Stimulated activated CD4-positive, alpha-beta T cell treated with anti-CD3 and anti-CD28 coated beads, Interleukin-4, amount 100 ng/mL, for 4 hours (primary cell): ENCODE measurements at places on chromosomes 1 and 21.

GRCh38 chr21:35457097-35457804, 408.1 kb upstream of the RUNX1 start:
- no peak for DNase-seq

- no peak for DNase-seq
Observed at GRCh38 chr1:205920159-205920558, 23.1 kb downstream of the SLC26A9 start.

- no peak for DNase-seq
Observed at GRCh38 chr1:7339953-7340352, 431.1 kb upstream of the VAMP3 start.

DNA sequence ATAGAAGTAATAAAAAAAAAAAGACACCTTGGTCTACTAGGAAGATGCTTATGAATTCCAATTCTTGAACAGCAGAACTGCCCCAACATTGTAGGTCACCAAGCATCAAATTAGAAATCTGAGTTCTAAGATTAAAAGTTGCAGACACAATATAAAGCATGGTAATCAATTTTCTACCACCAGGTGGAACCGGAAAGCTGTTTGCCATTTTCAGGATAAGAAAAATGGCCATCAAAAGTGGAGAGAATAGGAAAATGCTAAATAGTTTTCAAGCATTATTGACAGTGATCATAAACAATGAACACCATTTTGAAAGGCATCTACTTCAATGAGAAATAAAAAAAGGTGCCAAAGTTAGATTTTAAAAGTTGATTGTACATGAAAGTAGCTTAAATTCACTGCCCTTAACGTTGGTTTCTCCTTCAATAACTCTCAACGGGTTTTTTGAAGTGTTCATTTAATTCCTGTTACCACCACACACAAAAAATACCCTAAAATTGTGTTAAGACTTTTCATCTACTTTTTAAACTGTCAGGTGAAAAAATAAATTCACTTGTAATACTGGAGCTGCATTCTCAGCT, 252.9 kb downstream of the KCNT2 start:
- no peak for DNase-seq

DNA sequence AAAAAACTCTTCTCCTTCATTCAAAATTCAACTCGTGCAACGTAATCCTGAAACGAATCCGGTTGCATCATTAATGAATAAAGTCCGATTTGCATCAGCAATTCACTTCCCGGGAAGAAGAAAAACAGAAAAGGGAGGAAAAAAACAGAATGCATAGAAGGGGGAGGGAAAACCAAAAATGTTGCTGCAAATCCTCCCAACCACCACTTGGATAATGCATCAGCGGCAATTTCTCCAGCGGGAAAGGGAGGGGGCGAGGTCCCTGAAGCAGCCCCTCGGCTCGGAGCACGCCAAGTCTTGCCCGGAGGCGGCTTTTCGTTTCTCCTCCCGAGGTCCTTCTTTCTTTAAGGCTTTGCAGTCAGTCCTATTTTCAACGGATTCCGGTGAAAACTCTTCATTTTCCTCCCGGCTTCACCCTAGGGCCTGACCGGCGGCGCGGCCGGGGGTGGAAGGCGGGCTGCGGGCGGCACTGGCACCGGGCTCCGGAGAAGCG, 723 bp downstream of the CDC42BPA start:
- no peak for DNase-seq

GRCh38 chr1:67879485-67879884, 46.2 kb upstream of the GNG12 start:
- no peak for DNase-seq

DNA sequence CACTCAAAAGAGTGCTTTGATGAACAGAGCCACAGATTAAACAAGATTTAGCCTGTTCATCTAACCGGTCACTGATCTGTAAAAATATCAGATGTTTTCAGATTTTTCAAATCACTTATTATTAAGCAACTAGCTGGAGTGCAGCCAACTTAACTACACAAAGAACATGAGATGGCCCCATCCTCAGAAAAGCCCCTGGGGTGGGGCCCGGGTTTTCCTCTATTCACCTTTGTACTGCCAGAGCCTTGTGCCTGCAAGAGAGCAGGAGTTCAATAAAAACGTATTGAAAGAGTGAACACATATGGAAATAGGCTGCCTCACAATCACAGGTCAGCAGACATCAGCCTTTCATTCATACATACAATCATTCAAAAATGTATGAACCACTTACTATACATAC, 516.1 kb downstream of the OMA1 start:
- DNase-seq: no peak

DNA sequence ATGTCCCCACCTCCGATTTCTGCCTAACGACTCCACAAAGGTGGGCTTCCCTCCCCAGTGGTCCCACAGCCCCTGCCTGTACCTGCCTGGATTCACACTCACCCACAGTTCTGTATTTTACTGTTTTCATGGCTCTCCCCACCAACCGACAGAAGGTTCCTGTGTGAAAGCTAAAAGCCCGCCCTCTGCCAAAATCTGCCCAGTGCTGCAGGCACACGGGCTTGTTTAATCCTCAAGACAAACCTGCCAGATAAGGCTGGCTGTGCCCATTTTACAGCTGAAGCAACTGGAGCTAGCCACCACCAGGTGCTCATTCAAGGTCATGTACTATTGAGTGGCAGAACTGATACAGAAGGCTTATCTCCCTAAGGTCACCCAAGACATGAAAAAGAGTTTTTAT, 114.5 kb downstream of the HIVEP3 start:
- no peak for DNase-seq

- DNase-seq: no peak
Observed at GRCh38 chr1:85058311-85058710, 10.0 kb upstream of the MCOLN3 start.

DNA sequence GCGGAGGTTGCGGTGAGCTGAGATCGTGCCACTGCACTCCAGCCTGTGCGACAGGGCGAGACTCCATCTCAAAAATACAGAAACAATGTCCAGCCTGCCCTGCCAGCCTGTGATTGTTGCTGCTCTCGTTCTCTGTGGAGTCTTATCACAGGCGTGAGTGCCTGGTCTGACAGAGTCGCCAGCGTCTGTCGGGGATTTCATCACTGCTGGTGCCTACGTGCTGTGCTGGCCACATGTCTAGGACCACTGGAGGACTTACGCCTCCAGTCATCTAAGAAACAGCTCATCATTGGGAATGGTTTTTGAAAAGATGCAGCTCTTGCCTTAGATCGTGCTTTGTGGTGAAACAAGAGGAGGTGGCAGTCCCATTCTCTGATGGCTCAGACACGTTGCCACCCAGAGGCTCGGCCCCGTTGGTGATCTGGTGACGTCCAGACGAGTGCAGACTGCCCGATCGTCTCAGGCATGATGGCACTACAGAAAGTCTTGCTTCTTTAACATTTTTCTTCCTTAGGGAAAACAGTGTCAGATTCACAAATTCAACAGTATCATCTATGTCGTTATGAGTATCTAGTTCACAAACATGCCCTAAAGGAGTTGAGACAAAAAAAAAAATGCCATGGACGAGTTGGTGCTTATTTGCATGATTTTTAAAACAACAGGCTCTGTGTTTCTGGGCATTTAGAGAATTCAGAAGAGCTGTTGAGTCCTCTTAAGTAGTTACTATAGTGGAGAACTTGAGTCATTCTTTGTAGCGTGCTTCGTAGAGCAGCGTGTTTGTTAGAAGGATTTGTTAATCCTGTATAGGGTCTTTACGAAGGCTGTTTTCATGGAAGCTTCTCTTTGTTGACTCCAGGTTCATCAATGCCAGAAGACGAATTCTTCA, 47.5 kb downstream of the CBS start:
- DNase-seq: no peak

GRCh38 chr1:174399211-174399610, 48.6 kb upstream of the GPR52 start:
- DNase-seq: no peak

- no peak for DNase-seq
Observed at GRCh38 chr1:111887385-111887784, 102.1 kb downstream of the KCND3 start.

DNA sequence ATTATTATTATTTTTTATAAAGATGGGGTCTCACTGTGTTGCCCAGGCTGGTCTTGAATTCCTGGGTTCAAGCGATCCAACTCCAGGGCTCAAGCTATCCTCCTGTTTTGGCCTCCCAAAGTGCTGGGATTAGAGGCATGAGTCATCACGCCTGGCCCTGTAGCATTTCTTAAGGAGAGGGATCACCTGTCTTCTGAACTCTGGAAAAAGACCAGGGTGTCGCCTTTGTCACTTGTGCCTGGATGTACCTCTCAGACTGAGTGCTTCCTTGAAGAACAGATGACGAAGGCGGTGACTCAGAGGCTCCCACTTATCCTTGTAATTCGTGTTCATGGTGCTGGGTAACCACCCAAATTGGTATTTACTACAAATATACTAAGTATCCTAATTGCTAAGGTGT, 2.4 kb upstream of the CGN start:
- no peak for DNase-seq

GRCh38 chr1:205907794-205908193, 35.5 kb downstream of the SLC26A9 start:
- DNase-seq: no peak

DNA sequence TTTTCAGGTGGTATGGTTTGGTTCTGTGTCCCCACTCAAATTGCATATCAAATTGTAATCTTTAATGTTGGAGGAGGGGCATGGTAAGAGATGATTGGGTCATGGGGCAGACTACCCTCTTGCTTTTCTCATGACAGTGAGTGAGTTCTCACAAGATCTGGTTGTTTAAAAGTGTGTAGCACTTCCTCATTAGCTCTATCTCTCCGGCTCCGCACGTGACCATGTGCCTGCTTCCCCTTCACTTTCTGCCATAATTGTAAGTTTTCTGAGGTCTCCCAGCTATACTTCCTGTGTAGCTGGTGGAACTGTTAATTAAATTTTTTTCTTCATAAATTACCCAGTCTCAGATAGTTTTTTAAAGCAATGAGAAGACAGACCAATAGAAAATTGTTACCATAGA, 843.2 kb downstream of the AMY1C start:
- DNase-seq: no peak

DNA sequence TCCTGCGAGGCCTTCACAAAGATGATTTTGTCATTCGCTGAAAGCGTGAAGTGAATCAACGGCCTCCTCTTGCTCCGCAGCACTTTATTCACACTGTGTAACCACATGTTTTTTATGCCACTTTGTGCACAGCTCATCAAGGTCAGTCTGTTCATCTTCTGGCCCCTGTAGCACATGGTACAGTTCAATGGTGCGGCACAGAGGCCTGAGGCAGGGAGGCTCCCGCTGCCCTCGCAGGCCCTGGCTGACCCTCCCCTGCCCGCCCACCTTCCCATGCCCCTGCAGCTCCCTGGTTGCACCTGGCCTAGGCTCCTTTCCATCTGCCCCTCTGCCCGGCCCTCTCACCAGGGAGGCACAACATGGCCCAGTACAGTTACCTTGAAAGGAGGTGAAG, 87.5 kb downstream of the CD247 start:
- DNase-seq: no peak

- no peak for DNase-seq
Observed at GRCh38 chr21:45888386-45889009, 93.1 kb upstream of the COL6A1 start.

- no peak for DNase-seq
Observed at GRCh38 chr1:72662918-72663317, 380.6 kb upstream of the NEGR1 start.
